ENCODE measurements at places on chromosomes 1 and 21.

DNA sequence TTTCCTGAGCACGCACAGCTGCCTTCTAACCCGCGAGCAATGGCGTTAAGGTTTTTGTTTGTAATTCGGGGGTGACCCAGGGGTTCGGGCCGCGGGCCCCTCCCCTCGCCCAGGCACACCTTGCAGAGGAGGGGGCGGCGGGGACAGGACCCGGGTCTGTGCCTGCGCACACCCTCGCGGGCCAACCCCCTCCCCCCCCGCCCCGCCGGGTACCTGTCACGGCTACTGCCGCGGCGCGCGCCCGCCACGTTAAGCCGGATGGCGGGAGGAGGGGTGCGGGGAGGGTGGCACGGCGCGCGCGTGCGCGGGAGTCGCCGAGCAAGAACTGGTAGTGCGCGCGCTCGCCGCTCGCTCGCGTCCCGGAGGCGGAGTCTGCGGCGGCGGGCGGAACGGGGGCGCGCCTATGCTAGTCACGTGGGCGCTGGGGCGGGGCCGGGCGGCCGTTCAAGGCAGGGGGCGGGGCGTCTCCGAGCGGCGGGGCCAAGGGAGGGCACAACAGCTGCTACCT lies at the start of gene TPTE:
TSS of gene TPTE (plus strand) at position 493 of the 508 bp plus-strand sequence. CDS start 17,141 bp downstream, outside the sequence.
- peak; percentile 18 for DNase-seq

DNA sequence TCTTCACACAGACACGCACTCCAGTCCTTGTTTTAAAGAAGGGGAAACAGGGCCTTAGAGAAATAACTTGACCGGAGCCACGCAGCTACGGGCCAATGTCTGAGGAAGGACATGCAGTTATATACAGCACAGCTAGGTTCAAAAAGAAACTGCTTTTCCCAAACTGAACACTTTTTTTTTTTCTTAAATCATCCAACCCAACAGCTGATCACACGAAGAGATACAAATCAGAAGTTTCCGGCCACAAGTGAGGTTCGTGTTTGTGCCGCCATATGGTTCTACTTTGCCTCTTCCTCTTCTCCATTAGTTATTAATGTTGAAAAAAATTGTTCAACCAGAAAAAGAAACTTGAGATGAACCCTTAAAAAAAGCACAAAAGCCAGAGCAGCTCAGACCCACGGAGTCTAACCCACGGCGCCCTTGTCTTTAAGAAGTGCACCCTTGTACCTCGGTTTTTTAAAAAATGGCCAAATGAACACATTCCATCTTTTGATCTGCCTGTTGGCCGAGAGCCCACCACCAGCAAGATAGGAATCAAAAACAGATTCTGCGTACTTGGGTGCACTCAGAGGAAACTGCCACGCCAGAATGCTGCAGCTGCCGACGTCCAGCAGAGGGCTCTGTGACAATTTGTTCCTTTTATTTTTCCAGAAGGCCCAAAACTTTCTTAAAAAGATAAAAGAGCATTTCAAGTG lies 78.9 kb downstream of the SLC66A1 start:
- DNase-seq, result peak; percentile 81

- no peak for DNase-seq
These were observed 14.4 kb upstream of the FCRL5 start for GRCh38 chr1:157566484-157567300.

GRCh38 chr1:236890152-236891056 lies 95.3 kb downstream of the MTR start:
- no peak for DNase-seq

GRCh38 chr1:109906160-109906838 lies 4.3 kb upstream of the CSF1 start:
- peak; percentile 88 for DNase-seq

DNA sequence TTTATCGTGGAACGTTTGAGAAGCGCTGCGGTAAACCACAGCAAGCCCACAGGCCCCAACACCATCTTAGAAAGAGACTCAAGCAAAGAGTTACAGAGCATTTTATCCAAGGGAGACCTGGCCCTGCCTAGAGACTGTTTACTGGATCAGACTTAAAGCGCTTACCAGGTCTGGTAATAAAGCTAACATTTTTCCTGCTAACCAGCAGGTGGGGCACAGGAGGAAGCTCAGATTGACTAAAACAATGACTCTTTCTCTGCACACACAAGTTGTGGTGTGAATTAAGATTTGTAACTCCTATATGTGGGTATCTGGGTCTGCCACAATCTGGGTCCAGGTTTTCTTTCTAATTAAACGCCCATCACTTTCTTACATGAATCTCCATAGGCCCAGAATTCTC lies 136.5 kb upstream of the ETS2 start:
- no peak for DNase-seq

DNA sequence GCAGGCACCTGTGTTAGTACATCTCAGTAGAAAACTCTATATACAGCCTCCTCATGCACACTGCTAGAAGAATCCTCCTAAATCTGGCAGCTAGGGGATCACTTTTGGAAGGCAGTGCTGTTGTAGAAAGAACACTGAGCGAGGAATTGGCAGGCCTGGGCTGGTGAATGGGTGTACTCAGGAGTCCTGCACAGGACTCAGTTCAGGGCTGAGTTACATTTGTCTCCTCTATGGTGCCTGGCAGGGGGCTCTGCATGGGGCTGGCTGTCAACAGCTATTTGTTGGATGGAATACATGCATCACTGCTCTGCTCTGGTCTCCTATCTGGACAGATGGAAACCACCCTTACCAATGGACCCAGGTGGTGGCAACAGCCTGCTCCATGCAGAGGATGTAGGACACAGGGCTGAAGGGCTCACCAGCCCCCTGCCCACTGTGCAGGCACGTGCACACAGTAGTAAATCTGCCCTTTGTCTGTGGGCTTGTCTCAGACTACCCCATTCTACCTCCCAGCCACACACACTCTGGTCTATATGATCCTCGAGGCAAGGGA lies 74.2 kb downstream of the LRIG2 start:
- DNase-seq, result no peak

DNA sequence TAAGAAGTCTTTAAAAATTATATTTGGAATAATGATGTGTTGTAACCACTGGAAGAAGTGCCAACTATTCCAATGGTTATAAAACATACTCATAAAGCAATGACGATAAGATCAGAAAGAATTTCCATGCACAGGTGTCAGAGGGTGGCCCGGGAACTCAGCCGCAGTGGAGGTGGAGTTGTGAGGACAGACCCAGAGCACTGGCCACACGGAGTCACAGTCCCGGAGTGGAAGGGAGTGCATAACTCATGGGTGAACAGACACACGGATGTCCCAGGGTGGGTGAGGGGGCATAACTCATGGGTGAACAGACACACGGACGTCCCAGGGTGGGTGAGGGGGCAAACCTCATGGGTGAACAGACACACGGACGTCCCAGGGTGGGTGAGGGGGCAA lies 2.5 kb downstream of the KRTAP10-4 start:
- no peak for DNase-seq

- DNase-seq, result peak; percentile 8
These were observed 56.0 kb upstream of the ABCG1 start for GRCh38 chr21:42162831-42163510.

DNA sequence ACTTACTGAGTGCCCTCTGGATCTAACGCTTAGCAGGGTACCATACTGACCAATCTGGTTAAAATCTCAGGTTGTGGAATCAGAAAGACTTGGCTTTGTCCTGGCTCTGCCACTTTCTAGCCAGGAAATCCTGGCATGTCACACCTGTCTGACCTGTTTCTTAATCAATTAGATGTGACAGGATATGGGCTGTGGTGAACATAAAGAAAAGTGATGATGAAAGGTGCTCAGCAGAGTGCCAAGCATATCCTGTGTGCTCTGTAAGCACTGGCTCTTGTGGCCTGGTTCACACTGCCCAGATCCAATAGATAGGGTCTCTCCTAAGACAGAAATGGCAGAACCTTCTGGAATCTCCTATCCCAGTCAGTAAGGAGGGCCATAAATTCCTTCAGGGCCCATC lies 53.9 kb downstream of the PHC2 start:
- no peak for DNase-seq

DNA sequence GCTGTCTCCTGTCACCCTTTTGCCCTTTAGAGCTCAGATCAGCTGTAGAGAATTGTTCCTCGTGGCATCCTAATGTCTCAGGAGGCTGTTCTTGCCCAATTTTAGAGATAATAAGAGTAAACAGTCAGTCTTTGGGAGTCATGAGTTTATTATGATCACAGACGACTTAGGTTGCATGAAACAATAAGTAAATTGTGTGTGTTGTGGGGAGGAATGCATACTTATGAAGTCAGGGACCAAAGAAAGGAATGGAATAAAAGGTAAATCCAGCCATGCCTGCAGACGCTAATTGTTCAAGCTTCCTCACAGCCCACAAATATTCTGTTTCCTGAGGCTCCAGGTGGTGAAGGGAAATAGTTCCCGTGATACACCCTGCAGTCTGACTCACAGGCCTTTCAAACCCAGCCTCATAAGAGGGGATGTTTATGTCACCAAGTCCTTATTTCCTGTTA lies 897 bp downstream of the EPHX4 start:
- DNase-seq, result no peak

DNA sequence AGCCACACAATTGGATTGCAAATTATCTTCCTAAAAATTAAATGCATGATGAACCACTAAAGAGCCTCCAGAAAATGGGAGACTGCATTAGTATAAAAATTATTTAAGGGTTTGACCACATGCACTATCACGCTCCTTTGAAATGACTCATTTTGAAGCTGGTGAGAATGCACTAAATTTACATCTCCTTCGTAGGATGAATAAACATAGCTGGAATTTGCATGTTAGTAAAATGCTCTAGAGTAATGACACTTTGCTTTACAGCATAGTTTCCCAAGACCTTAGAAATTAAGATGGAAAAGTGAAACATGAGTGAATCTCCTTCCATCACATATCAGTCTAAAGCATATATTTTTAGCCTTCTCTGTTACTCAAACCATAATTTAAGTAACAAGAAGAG lies 2.4 kb downstream of the PLPPR4 start:
- no peak for DNase-seq

GRCh38 chr1:205315008-205315618 lies 6.4 kb downstream of the NUAK2 start:
- DNase-seq, result no peak

- DNase-seq, result no peak
These were observed 26.2 kb downstream of the UCK2 start for GRCh38 chr1:165853528-165854075.

DNA sequence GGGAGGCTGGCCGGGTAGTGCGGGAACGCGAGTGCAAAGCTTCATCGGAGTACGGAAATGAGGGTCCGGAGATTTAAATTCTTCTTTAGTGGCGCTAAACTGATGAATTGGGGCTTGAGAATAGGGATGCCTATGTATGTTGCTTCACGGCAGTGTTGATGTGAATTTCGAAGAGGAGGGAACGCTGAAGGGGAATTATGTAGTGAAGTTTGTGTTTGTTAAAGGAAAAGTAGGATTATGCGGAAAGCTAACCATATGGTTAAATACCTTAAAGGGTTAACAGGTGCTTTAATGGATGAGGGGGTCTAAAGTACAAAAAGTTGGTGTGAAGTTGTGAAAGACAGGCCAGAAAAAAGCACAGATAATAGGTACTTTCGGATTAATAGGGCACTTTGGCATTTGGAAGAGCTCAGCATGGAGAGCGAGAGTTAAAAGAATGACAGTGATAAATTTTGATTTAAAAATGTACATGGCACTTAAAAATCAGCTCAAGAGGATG lies 1.4 kb downstream of the HS2ST1 start:
- no peak for DNase-seq

GRCh38 chr1:63780565-63780964 lies 6.7 kb downstream of the ROR1 start:
- no peak for DNase-seq

- DNase-seq, result no peak
These were observed 64.3 kb upstream of the ZC3H12A start for GRCh38 chr1:37410105-37410504.

- DNase-seq, result peak; percentile 82
These were observed 3.1 kb upstream of the P3R3URF start for GRCh38 chr1:46179138-46180081.

DNA sequence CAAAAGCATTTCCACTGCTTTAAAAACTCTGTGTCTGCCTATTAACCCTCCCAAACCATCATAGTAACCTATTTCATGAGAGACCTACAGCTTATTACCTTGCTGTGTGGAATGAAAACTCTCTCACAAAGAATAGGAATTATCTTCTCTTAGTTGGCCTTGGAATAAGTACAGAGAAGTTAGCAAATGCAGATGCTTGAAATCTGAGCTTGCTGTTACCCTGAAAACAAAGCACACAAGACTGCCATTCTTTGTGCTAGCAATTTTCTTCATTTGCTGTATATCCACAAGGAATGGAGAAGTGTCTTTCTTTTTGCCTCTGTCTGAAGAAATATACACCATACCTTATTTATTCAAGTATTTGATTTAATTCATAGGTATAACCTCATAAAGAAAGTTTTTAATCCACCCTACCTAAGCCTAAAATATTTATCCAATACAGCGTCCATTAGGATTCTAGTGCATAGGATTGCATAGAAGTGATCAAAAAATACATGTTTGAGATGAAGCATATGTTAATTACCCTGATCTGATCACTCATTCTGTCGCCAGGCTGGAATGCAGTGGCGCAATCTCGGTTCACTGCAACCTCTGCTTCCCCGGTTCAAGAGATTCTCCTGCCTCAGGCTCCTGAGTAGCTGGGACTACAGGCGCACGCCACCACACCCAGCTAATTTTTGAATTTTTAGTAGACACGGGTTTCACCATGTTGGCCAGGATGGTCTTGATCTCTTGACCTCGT lies 451.1 kb downstream of the LTN1 start:
- no peak for DNase-seq

All from GM13977 (cell line).